ENCODE measurements at places on chromosomes 16 and 17.

DNA sequence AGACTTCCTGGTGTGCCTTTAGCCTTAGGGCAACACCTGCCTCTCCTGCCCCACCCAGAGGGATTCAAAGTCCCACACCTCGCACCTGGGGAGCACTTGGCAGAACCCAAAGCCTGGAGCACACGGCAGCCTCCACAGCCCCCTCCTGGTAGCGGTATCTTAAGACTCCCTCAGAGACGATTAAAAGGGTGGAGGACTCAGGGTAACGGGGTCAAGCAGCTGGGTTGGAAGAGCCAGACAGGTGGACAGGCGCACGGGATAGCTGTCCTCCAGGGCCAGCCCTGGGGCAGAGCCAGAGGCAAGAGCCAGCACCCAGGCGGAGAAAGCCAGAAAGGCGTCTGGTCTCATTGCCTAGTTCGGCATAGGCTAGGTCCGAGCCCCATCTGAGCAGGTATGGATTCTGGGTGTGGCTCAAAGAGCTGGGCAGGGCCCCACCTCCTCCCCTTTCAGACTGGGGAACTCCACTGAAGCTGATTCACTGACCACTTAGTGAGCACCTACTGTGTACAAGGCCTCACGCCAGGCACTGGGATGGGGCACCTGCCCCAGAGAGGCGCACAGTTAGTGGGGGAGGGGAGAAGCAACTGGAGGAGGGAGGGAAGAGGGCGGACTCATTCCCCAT is 55.0 kb upstream of the MEAK7 start:
- DNase-seq: no peak

GRCh38 chr16:19812986-19813385 is 71.7 kb downstream of the GPRC5B start:
- DNase-seq: no peak

DNA sequence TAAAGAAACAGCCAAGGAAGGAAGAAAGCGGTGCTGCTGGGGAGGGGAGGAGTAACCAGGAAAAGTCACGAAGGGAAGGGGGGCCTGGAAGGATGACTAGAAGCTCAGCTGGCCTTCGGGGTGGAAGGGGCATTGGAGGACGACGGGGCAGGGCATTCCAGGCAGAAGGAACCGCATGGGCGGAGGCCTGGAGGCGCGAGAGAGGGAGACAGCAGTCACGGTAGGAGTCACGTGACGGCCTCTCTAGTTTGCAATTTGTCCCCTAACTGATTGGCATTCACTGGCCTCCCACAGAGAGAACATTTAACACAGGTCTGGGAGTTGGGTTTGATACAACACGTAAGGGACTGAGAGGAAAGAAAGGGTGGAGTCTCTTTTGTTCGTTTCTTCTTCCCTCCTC is 63.9 kb downstream of the RTN4RL1 start:
- DNase-seq: no peak

DNA sequence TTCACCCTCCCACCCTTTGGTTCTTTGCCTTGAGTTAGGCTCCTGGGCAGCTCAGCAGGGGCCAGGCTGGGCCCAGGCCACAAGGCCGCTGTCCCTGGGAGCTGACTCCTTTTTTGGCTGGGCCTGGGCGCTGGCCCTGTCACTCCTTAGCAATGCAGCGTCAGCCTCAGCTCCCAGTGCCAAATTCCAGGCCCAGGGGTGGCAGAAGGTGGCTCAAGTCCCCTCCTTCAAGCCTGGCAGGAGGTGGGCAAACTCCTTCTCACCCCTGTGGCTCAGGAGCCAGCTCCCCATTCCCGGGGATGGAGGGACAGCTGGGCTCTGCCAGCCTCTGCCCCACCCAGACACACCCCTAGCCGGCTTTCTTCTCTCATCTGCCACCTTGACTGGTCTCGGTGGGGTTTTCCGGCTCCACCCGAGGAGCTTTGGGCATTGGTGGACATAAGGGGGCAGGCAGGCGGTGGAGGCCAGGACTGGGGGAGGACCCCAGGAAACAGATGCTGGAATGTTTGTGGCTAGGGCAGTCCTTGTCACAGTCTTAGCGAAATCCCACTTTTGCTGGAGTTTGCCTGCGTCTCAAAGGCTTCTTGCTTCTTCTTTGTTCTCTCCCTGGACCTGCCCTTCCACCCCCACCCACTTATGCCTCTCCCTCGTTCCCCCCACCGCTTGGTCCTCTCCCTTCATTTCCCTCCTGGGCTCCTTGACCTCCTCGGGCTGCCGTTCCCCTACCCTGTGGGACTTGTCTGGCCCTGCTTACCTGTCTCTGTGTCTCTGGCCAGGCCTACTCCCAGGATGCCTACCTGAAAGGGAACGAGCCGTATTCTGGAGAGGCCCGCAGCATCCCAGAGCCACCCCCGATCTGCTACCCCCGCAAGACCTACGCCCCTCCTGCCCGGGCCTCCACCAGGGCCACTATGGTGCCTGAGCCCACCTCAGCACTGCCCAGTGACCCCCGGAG is 37.4 kb downstream of the ARHGAP23 start:
- DNase-seq: no peak

- DNase-seq: no peak
These were observed 336 bp upstream of the BMERB1 start for GRCh38 chr16:15434079-15434424.

- no peak for DNase-seq
These were observed 26.3 kb downstream of the CUEDC1 start for GRCh38 chr17:57928928-57929327.

DNA sequence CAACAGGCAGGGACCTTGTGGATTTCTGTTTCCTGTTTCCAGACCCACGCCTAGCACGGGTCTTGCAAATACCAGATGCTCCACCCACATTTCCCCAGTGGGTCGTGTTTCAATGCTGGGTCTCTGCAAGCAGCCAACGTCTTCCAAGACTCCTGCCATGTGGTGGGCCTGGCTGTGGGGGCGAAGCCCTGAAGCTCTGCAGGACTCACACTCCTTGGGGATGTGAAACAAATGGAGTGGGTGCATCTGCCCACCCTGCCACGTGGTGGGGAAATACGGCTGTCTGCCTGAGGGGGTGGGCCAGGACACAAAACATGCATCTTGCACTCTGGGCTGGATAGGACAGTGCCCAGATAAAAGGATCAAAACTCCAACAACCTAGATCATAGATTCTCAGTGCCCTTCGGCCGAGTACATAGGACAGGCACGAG is 32.6 kb downstream of the FA2H start:
- DNase-seq: no peak

DNA sequence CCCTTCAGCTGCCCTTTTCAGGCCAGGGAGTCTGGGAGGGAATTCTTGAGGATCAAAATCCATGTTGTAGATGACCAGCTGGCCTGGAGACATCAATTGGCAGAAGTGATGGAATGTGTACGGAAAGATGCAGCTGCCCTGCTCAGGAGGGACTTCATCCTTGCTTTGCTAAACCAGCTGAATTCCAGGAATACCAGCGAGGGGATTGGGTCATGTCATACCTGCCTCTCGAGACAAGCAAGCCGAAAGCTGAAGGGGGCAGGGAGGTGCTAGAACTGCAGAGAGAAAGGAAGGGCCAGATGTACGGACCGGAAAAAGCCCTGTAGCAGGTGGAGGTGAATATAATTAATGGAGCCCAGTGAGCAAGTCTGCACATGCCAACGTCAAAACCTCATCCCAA is 25.6 kb upstream of the NTN1 start:
- no peak for DNase-seq

- peak; percentile 16 for DNase-seq
These were observed 678 bp downstream of the CDR2L start for GRCh38 chr17:74987909-74988711.

DNA sequence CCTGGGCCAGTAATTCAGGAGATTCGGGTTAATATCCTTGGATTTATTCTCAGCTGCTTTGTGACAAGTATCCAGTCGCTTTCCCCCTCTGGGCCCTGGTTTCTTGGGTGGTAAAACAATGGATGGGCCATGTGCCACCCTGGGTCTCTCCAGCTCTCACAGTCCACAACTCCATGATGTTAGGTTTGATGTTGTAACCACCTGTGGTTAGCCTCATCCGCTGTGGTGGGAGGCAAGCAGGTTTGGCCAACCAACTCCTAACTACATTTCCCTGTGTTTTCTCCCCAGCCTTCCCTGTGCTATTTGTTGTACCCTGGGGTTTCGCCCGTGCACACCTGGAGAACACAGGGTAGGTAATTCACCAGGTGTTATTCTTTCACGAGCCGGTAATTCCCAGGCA is 35.1 kb downstream of the GLP2R start:
- DNase-seq: no peak

GRCh38 chr16:86052926-86053325 is 154.0 kb downstream of the IRF8 start:
- no peak for DNase-seq

All from stimulated activated CD4-positive, alpha-beta T cell treated with anti-CD3 and anti-CD28 coated beads, Interleukin-4, amount 100 ng/mL, for 24 hours (primary cell).